ENCODE measurements at places on chromosomes 6 and 20.
A peak's percentile ranks its signal among the peaks of the same experiment; 100 is the strongest.

DNA sequence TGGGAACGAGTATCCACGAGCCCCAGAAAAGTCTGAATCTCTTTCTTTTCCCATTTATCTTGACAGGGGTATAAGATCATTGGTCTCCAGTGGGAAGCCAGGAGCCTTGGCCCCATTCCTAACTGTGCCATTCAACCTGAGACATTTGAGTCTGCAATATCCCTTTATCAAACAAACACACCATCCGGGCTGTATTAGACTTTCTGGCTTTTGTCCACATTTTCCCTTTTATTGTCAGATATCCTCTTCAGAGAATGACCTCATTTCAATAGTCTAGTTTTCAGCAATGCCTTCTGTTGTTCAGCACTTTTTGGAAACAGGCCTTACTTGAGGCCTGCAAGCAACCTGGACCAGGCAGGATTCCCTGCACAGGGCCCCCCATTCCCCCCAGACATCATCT is 15.7 kb downstream of the BPIFA1 start:
- no peak for DNase-seq

GRCh38 chr6:40744835-40745234 is 157.7 kb upstream of the LRFN2 start:
- DNase-seq = no peak

DNA sequence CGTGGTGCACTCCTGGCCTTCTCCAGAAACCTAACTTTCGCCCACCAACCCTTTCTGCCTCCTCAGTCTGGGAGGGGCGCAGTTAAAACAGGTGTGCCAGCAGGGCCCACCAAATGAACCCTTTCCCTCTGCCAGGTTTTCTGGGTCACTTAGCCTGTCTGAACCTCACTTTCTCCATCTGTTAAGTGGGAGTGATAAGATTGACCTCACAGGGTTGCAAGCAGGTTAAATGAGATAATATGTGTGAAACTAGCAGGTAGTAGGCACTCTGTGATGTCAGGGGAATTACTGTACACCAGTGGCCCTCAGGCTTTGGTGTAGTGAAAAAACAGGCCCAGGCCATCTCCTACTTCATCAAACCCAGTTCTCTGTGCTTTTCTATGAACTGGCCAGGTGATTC is 14.1 kb downstream of the BNIP5 start:
- DNase-seq = no peak

GRCh38 chr6:137823826-137824555 is 43.1 kb upstream of the TNFAIP3 start:
- DNase-seq = peak; percentile 50

DNA sequence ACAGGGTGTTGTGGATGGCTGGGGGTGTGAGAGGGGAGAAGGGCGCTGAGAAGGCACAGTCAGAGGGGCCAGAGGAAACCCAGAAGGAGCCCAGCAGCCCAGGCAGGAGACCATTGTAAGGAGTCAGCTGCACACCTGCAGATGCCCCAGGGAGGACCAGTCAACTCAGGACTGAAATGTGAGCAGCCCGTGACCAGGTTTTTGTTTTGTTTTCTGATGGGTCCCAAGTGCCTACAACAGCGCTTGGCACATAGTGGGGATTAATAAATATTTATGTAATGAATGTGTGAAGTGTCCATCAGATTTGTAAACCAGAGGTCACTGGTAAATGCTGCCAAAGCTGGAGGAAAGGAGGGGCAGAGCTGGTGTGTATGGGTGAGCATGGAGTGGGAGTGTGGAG is 30.2 kb downstream of the TRAM2 start:
- DNase-seq = no peak

GRCh38 chr6:6402591-6402990 is 82.1 kb upstream of the F13A1 start:
- no peak for DNase-seq

DNA sequence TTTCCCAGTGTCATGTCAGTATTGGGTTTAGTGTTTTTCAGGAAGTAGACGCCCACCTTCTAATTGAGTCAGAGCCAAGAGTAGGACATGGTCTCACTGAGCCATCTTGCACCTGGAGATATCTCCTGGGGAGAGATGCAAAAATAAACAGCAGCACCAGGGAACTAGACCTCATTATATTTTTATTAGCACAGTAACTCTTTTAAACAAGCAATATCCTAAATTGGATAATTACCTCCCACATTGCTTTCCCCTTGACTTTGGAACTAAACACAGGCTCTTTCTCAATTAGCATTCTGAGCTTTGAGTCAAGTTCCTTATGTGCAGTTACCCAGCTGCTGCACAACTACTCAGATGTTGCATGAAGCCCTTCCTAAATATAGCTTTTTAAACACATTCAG is 175.4 kb downstream of the IBTK start:
- no peak for DNase-seq

DNA sequence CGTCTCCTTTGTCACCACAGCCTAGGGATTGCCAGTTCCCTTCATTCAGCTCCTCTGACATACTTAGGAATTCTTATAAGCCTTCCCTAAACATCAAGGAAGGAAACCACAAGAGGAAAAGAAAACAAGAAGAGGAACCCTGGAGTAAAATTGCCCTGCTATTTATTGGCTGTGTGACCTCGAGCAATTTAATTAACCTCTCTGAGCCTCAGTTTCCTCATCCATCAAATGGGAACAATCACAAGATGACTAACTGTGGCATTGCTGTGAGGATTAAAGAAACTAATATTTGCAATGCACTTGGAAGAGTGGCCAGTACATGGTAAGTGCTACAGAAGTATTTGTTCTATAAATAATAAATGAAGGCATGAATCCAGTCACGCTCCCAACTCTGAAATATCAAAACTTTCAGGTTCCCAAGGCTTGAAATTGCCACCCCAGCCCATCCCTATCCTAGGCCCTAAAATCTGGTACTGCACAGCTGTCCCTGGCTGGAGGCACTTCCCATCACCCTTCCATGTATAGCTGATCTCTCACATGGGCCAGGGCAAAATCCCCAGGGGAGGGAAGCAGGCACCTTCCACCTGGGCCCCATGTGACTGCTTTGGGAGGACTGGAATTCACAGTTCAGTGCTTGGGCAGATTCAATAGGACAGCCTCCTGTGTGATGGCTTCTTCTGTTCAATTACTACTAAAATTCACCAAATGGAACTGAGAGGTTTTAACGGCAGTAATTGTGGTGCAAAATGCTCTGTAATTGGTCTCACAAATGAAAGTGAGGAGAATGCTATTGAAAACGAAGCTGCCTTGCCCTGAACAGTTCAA is 78.0 kb upstream of the MAFB start:
- no peak for DNase-seq

DNA sequence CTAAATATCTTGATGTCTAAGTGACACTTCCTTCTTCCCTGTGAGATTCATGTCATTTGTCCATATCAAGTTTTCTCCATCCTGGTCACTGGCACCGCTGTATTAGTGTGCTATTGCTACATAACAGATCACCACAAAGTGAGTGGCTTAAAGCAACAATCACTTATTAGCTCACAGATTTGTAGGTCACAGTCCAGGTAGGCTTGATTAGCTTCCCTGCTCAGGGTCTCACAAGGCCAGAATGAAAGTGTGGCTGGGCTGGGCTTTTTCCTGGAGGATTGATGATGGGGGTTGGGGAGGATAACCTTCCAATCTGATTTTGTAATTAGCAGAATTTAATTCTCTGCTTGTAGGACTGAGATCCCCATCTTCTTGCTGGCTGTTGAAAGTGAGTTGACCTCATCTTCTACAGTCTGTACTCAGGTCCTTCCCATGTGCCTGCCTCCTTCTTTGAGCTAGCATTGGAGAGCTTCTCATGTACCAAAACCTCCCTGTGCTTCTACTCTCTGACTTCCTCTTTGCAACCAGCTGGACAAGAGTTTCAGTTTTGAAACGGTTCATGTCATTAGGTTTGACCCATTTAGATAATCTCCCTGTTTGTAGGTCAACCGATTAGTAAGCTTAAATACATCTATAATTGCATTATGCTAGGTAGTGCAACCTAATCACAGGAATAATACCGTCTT is 152.4 kb upstream of the MAN1A1 start:
- no peak for DNase-seq

GRCh38 chr6:160973311-160974250 is 18.0 kb upstream of the MAP3K4 start:
- DNase-seq = no peak

DNA sequence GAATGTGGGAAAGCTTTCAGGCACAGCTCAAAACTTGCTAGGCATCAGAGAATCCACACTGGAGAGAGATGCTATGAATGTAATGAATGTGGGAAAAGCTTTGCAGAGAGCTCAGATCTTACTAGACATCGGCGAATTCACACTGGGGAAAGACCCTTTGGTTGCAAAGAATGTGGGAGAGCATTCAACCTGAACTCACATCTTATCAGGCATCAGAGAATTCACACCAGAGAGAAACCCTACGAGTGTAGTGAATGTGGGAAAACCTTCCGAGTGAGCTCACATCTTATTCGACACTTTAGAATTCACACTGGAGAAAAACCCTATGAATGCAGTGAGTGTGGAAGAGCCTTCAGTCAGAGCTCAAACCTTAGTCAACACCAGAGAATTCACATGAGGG is 8.7 kb downstream of the ZNF165 start:
- no peak for DNase-seq

DNA sequence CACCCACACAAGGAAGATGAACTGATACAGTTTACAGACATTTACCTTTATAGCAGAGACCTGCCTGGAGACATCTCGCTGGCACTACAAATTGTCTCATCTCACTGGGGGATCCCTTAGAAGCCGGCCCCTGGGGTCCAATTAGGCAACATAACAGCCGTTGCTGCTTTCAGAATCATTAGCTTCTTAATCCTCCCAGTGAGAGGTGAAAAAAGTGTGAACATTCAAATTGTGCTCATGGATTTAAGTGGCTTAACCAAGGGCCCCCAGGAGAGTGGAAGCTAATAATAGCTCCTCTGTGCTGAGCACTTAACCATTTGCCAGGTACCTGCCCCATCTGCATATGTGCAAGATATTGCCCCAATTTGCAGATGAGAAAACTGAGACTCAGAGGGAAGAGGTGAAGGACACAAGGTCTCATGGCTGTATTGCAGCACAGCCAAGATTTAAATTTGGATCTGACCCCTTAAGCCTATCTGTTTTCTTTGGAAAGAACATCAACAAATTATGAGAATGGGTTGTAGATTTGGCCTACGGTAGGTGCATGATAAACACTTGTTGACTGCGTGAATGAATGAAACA is 101.0 kb downstream of the EYA2 start:
- DNase-seq = no peak

- DNase-seq = no peak
These were observed 86.6 kb downstream of the SMOC2 start for GRCh38 chr6:168527451-168528210.

DNA sequence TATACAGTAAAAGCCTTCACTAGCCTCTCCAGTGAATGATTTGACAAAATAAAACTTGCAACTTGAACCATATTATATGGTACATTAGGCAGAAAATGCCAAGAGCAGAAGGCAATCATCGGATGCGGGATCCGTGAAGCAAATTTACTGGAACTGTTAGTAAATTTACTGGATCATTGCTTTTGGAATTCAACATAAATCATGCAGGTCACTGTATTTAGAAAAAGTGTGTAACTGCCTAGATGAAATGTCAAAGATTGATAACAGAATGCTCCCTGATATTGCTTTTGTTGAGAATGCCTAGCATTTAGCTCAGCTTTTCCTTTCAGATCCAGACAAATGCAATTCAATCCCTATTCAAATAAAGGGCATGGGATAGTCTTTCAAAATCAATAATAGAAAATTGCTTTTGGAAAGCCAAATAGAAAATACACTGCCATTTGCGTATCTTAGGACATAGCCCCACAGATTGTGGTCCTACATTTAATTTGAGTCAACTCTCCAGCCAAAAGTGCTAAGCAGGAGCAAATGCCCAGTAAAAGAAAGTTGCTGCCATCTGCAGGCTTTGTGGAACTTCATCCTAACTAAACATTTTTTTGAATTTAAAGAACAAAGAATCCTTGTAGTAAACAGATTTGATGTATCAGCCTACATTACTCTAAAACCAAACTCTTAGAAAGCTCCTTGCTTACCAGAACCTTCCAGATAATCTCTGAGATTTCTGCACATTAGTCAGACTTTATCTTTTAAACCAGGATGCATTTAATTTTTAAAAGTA is 109.5 kb upstream of the HSF2 start:
- DNase-seq = no peak

GRCh38 chr20:2381303-2381702 is 602 bp downstream of the TGM6 start:
- DNase-seq = no peak

- DNase-seq = no peak
These were observed 10.9 kb upstream of the MRS2 start for GRCh38 chr6:24391756-24392405.

GRCh38 chr20:20277894-20278335 is 90.0 kb upstream of the INSM1 start:
- no peak for DNase-seq

- no peak for DNase-seq
These were observed 77.7 kb upstream of the ZFP64 start for GRCh38 chr20:52269321-52269720.

- no peak for DNase-seq
These were observed 185.6 kb downstream of the GJA10 start for GRCh38 chr6:90079560-90080490.

DNA sequence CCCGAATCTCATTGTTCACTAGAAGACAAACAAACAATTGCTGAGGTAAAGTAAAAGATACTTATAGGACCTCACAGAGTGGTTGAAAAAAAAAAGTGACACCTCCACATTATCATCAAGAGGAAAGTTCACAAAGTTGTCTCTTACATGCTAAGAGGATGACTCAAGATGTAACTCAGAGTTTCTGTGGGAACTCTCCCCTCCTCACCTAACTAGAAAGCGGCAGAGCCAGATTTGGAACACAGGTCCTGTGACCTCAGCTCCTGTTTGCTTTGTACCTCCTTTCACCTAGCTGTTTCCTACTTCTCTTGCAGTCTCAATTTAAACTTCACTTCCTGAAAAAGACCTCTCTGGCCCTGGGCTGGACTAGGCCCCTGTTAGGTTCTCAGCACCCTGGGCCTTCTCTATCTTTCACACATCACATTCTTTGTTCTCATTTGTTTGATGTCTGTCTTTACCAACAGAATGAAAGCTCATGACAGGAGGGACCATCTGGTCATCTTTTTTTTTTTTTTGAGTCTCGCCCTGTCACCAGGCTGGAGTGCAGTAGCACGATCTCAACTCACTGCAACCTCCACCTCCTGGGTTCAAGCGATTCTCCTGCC is 60.8 kb downstream of the CD24 start:
- DNase-seq = no peak

DNA sequence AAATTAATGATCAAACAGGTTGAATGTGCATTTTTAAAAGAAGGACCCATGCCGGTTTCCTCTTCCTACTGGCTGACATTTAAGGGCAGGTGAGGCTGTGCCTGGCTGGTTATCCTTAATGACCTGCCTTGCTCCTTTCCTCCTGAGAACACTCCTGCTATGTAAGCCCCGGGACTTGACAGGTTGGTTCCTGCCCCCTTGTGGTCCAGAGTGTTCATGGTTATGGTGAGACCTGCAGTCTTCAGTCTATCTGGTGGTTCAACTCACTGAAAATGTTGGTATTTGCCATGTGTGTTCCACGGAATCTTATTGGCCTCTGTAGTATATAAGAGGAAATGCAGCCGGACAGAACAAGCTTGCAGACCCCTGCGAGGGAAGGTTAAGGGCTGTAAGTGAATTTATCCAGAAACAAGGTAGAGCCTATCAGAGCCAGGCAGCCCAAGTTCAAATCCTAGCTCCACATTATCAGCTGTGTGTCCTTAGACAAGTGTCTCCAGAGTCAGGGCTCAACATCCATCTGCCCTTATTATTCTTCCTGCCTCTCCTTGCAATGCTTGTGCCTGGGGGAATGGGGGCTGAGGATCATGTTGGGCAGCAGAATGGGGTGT is 5.2 kb upstream of the BPIFA3 start:
- no peak for DNase-seq

GRCh38 chr6:2773449-2773848 is 8.3 kb downstream of the WRNIP1 start:
- DNase-seq = no peak

GRCh38 chr6:83708546-83708969 is 343 bp downstream of the SNAP91 start:
- no peak for DNase-seq
